ENCODE measurements at places on chromosomes 2 and 18.

DNA sequence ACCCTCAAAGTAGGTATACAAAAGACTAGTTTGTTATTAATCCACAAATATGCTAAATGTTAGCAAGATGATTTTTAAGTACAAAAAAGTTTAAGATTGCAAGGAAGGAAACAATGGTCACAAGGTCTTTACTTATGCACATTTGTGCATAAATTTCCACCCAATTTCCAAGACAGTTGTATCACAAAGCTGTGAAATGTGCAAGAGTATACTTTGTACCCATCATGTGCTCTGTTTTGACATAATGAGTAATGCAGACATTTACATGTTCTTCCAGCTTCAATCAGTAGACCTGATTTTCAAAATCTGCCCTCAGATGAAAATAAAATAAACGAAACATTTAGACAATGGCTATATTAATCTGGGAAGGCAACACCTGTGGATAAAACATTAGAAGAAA lies 27.0 kb downstream of the SLC5A7 start:
- no peak for DNase-seq

- DNase-seq, result no peak
Observed at GRCh38 chr2:1020206-1020605, 69.6 kb downstream of the SNTG2 start.

DNA sequence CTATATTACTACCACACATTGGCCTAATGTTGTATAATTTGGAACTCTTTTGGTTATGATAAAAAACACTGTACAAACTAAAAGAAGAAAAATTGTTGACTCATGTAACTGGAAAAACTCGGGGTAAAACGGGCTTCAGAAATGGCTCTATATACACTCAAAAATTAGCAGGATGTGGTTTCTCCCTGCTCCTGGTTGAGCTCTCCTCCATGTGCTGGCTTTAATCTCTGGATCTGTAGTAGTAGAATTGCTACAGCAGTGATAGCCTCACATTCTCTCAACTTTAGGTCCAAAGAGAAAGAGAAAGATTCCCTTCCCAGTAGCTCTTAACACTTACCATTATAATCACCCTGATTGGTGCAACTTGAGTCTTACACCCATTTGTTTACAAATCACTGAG lies 274.9 kb upstream of the GALNT5 start:
- DNase-seq, result no peak

- DNase-seq, result no peak
Observed at GRCh38 chr2:138298900-138299299, 202.7 kb upstream of the SPOPL start.

- no peak for DNase-seq
Observed at GRCh38 chr2:200159829-200160781, 146.4 kb upstream of the SPATS2L start.

DNA sequence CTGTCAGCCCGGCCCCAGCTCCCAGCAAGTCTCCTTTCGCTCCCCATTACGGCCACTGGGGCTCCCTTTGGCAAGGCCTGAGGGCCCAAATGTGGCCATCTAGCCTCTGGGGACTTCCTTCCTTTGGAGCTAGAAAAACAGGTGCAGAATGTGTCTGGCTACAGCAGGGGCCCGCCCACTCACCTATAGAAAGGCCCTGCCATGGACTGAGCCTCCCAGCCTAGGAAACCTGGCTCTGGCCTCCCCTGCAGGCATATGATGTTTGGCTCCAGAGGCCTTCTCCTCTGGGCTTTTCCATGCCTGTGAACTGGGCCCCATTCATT lies 55.3 kb upstream of the ALPP start:
- DNase-seq, result no peak

GRCh38 chr2:226600184-226600583 lies 199.4 kb downstream of the IRS1 start:
- DNase-seq, result no peak

GRCh38 chr2:48434101-48434500 lies 95.9 kb upstream of the STON1 start:
- no peak for DNase-seq

GRCh38 chr2:129779783-129780182 lies 199.7 kb upstream of the RAB6C start:
- no peak for DNase-seq

DNA sequence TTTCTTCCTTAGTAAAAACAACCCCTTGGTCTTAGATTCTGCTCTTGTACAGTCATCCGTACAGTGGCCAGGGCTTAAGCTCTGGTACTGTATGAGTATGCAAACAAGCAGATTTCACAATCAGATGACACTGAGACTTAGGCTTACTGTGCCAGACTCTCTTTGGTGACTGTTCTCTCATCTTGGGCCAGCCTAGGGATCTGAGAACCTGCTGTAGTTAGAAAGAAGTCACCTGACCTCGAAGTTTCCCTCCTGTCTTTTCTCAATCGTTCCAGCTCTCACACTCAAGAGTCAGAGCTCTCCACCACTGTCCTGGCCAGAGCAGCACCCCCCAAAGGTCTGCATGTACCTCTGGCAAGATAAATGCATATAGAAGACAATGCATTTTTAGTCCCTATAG lies 63.2 kb downstream of the ZEB2 start:
- no peak for DNase-seq

DNA sequence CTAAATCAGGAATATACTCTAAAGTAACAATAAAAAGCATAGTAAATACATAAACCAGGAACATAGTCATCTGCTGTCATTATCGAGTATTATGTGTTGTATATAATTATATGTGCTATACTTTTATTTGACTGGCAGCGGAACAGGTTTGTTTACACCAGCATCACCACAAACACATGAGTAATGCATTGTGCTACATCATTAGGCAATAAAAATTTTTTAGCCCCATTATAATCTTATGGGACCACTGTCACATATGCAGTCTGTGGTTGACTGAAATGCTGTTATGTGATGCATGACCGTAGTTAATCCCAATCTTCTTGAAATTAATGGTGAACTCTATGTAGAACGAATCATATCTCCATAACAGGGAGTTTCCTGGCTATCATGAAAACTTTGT lies 136.7 kb upstream of the ZFP36L2 start:
- DNase-seq, result no peak

DNA sequence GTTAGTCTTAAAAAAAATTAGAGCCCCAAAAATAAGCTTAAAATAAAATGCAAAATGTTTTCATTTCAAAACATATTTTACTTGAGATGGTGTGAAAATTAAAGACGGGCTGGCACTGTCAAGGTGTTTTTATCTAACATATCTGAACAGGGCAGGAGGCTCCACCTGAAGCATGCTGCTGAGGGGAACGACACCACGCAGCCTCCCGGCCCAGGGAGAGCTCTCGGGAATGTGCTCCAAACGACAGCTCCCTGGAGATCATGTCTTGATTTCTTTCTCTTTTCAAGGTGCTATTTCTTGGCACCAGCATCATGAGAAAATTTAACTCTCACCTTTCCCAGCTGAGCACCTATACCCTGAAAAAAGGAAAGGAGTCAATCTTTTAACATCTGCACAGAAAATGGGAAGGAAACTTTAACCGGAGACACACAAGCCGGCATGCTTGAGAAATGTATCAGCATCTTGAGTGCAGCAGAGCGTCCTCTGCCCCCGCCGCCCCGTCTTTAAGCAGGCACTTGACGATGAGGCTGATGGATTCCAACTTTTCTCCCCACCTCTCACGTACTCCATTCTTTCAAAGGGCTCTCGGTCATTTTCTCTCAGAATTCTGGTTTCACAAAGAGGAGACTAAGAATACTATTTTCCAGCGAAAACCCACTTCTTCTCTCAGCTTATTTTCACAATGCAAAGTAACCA lies 56.6 kb downstream of the EIPR1 start:
- DNase-seq, result no peak

DNA sequence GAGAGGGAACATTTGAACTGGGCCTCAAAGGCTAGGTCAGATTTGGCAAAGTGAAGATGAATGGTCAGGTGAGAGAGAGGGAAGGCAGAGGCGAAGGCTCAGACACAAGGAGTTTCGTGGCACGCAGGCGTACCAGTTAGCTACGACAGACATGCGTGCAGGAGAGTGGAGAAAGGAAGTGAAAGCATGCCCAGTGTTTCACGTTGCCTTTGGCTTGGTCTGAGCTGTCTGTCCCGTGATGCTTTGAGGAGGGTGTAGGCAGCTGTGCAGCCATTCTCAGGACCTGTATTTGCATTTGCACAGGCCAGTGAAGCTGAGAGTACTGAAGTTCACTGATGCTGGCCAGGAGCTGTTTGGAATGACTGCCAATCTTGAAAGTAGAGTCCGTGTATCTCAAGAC lies 69.5 kb downstream of the HNRNPLL start:
- no peak for DNase-seq

DNA sequence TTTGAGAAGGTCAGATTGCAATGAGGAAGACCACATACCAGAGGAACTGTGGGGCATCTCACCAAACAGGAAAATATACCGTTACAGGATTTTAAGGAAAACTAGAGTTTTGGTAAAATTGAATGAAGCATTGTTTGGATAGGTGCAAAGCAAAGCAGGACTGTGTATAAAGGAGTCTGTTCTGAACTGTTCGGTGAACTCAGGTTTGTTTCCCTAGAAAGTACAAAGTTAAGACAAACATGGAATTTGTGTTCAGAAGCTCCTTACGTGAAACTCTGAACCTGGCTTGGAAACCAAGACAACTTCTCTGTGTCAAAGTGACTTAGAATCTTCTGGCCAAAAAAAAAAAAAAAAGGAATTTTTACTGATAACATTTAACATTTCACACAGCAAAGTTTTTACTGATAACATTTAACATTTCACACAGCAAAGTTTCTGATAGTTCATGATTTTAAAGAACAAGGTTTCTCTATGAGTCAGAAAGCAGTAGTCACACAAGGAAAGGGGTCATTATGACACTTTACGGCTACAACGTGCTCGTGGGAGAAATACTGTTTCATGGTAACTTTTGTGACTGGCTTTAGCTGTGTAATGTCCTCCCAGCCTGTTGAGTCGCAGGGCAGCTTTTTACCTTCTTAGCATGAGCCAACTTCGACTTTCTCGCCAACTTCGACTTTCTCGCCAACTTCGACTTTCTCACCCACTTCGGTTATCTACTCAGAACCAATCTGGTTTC lies 21.2 kb upstream of the TET3 start:
- DNase-seq, result no peak

DNA sequence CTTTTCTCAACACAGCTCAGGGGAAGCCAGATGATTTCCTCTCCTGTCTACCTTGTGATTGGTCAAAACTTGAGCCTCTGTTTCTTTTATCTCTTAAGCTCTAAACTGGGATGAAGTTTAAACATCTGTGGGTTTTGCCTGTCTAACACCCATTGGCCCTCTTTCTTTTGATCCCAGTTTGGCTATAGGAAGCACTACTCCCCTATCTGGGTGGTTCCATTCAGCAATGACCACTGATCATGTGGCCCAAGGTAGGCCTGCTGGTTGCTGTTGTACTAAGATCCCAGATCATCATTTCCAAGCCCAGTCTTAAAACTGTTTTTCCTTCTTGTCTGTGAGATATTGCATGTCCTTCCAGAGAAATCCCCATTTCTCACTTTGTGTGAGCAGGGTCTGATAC lies 51.6 kb upstream of the STPG4 start:
- no peak for DNase-seq

DNA sequence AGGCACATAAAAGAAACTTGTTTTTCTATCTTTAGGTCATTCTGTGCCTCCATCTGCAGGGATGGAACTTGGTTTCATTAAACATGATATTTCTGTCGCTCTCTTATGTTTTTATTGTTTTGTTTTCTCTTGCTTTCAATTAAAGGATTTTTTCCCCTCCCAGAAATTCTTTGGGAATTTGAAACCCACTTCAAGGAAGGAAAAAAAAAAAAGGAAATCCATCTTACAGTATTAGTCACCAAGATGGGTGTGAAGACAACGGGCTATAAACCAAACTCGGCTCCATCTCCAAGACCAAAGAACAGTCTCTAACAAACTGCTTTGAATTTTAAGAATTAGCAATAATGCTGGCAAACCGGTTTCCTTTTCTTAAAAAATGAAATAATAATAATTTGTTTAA lies 244.1 kb downstream of the BCL11A start:
- DNase-seq, result no peak

DNA sequence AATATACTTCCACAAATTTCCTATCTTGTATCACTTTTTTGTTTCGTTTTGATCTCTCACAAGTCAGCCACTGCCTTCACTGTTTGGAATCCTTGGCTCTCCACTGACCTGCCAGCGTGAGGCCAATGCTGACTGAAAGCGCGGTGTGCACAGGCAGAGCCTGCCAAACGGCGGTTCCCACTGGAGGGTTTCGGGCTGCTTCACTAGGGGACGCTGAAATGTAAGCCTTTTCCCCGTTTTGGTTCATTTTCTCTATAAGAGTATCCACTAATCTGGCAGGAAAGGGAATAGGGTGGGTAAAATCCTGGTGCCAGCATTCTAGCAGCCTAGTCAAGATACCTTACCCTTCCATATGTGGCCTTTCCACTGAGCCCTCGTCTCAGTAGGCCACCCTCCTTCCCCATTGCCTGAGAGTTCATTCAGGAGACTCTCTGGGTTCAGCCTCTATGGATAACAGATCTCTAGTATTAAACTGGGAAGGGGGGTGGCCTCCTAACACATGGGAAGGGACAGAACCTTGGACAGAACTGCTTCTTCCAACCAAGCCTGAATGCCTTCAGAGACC lies 91.5 kb downstream of the DYM start:
- peak; percentile 29 for DNase-seq

- no peak for DNase-seq
Observed at GRCh38 chr18:59906203-59906602, 6.4 kb downstream of the PMAIP1 start.
